ENCODE measurements at places on chromosomes 11 and 22.

GRCh38 chr11:122320671-122321070 is 204.7 kb upstream of the BLID start:
- DNase-seq = no peak

DNA sequence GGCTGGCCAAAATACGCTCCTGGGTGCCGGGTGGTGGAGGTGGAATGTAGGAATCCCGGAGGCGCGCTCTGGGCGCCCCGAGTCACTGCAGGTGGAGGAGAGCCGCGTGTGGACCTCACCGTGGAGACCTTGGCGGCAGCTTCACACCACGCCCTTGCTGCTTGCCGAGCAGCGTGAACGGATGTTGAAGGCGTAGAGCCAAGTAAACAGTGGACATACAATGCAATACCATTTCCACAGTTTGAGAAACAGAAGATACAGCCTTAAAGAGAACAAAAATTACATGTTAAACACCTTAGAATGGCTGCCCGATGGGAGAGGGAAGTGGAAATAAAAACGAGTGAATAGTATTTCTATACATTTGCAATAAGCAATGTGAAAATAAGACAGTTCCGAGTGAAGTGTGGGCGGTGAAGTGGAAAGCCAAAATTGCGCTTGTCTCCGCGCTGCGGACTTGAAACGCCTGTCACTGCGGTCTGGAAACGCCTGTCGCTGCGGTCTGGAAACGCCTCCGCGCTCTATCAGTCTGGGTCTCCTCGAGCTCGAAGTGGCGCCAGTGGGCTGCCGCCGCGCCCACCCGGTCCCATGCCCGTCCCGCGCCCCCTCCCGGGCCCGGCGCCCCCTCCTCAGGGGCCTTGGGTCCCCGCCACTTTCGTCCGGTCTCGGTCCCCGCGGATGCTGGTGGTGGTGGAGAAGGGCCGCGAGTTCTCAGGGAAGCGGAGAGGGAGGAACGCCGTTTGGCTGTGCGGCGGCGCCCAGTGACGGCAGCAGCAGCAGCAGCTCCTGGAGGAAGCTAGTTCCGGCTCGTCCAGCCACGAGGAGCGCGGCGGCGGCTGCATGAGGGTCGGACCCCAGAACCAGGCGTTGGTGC is 1.6 kb downstream of the NCR3LG1 start:
- DNase-seq = peak; percentile 72

DNA sequence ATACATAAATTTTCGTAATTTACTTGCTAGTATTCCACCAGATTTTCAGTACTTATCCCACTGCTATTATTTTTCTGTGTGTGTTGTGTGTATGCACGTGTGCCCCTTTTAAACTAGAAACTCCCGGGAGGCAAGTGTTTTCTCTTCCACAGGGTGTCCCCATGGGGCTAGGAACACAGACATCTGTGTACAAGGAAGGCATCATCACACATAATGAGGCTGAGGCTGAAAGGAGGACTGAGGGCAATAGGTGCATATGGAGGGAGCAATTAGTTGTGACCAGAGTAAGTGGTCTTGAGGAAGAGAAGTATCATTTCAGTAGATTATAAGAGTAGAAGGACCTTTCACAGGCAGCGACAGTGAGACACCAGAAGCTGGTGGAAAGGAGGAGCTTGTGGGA is 2.1 kb upstream of the DPAGT1 start:
- DNase-seq = no peak

- DNase-seq = no peak
These were observed 63.2 kb downstream of the OTOG start for GRCh38 chr11:17610085-17610894.

DNA sequence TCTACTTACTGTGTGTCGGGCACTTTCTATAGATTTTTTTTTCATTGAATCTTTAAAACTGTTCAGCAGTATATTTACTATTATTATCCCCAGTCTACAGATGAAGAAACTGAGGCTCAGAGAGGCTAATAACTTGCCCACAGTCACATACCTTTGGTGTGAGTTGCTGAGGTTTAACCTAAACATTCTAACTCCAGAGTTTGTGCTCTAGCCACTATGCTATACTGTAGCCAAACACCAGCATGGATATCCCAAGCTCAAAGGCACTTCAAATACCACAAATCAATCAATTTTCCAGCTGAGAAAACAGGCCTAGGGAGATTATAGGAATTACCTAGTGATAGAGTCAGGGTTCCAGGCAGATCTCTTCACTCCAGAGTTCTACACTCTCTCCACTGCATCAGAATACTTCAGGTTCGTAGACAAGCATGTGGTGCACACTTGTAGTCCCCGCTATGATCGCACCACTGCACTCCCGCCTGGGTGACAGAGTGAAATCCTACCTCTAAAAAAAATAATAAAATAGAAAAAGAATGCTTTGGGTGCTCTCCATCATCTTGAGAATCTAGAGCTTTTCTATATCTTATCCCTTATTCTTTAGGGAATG is 20.4 kb upstream of the UPB1 start:
- no peak for DNase-seq

DNA sequence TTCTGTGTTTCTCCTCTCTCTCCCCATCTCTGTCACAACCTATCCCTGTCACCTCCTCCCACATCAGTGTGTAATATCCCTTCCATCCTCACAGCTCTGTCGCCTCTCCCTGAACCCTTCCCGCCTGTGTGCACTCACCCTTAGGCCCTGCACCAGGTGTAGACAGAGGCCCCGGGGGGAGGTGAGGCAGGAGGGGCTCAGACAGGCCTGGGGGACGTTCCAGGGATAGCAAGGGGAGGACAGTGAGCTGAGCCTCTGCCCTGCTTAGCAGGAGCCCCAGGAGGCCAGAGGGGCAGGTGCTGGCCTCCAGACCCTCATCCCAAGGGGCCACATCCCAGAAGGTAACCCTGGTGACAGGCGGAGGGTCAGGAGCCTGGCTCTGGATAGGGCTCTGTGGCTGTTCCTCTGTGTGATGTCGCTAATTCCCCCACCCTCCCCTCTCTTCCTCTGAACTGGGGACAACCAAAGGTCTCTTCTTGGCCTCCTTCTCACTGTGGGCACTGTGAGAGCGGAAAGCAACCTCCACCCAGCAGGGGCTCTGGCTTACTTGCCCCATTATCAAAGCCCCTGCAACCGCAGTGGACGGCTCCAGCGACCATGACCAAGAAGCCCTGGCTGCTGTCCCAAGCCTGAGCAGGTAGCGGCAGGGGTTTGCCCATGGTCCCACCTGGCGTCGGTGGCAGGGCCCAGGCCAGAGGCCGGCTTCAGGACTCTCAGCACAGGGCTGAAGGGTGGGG is 35.7 kb downstream of the KCNJ4 start:
- DNase-seq = no peak

DNA sequence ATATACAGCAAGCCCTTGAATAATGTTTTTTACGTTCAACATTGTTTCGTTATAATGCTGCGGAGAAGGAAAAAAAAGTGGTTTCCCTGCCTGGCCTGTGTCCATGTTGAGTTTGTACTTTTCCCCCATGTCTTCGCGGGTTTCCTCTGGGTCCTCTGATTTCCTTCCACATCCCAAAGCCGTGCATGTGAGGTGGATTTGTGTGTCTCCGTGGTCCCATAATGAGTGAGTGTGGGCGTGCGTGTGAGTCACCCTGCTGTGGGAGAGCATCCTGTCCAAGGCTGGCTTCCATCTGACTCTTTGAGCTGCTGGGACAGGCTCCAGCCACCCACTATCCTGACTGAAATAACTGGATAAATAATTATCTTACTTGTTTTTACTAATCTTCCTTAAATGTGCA is 29.6 kb upstream of the SNX19 start:
- peak; percentile 27 for DNase-seq

GRCh38 chr22:46775850-46776826 is 13.7 kb downstream of the TBC1D22A start:
- no peak for DNase-seq

DNA sequence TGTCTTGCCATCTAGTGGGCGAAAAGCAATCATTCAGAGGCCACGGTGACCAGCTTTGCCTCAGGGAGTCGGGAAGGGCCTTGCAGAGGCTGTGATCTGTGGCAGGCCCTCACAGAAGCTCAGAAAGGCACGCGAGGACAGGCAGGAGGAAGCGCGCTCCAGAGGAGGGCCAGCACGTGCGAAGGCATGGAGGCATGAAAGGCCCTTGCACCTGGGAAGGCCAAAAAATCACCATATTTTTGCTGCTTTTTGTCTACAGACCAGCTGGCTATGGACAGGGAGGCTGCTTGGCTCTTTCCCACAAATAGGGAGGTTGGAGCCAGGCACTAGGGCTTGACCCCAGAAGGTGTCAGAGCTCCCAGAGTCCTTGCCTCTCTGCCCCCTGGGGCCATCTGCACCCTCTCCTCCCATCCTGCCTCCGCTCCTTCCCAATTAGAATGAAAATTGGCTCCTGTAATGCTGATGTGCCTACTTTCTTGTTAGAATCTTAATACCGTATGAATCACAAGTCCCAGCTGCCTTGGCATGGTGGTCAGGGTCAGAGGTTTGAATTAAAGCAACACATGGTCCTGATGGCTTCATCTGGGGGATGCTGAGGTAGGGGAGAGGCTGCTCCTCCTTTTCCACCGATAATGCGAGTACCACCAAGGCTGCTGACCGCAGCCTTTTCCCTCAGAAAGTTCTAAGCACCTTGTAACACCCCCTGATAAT is 69.1 kb downstream of the FEZ1 start:
- DNase-seq = no peak

DNA sequence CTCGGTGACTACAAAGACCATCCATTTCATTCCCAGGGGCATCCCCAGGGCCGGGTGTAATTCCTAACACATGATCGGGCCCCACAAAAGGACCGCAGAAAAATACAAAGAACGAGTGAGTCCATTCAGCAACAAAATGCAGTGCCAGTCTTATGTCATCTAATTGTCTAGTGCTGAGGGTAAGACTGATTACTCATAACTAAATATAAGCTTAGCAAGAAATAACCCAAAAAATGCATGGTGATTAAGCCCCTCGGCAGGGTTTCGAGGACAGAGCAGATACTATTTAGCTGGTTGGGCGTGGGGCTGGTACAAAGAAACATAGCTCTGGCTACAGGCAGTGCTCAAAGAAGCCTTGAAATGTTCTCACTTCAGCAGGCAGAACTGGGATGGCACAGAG is 1078.9 kb downstream of the OPCML start:
- no peak for DNase-seq

DNA sequence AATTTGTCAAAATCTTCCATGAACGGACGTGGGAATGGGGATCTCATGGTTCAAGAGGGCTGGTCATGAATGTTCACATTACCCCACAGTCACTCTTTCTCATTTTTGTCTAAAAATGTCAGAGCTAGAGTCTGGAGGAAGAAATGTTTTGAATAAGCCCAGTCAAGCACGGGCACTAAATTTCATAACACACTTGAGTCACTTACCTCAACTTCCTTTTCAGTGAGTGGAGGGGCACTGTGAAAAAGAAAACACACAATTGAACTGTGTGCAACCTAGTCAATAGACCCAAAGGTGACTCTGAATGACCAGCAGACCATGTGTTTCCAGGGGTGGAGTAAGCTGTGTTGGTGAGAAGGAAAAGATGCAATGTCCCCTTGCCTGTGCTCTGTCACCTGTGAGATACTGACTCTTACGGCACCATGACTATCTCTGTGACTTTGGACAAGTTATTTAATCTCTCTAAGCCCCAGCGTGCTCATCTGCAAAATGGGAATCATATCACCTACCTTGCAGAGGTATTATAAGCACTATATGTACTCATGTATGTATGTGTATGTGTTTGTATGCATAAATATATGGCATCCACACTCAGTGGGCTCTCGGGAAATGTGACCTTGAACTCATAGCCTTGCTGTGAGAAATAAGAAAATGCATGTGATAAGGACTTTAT is 38.2 kb upstream of the LYVE1 start:
- DNase-seq = no peak

DNA sequence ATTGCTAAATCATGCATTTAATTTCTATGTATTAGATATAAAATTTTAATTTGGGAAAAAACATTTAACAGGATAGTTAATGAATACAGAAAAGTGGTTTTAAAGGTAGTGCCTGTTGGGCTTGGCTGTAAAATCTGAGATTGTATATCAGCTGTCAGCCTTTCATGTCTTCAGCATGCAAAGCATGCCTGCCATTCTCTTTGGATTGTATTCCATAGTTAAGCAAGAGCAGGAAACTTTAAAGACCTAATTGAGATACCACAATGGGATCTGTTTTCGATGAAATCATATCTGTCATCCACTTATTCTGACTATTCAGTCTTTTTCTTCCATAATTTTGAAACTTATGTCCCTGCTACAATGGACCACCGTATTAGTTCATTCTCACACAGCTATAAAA is 451.0 kb upstream of the DDI1 start:
- no peak for DNase-seq

DNA sequence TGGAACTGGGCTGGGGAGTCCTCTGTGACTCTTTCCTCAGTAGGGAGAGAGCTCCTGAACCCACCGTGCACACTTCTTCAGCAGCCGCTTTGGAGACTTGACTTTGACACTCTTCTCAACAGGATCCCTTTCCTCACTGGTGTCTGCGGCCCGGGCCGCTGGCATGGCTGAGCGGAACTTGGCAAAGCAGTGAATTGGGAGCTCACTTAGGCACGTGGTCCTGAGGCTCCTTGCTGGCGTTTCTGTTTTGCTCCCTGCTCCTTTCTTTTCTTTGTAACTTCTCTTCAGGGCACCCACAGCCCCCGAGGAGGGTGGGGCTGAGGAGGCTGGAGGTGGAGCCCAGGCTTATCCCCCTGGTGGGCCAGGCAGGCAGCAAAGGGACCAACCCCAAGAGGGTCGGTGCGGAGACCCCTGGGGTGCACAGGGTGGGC is 8.4 kb upstream of the KCNQ1OT1 start:
- no peak for DNase-seq

GRCh38 chr22:41425660-41426365 is 20.8 kb downstream of the TOB2 start:
- DNase-seq = no peak

- DNase-seq = no peak
These were observed 120.1 kb downstream of the ENTHD1 start for GRCh38 chr22:39773503-39773902.

DNA sequence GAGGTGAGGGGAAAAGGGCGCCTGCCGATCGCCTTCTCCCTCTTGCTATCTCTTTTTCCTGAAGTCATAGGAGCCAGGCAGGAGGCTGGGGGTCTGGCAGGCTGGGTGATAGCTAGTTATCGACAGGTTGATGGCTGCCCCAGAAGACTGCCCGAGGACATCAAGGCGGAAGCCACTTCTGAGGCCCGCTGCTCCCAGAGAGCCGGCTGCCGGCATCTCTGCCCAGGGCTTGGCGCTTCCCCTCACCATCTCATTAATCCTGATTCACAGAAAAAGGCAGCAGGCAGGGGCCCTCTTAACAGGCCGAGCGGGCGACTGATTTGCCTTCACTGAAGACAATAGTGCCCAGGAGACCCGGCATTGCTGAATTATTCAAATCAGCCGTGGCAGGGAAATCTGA is 124.2 kb downstream of the MIAT start:
- no peak for DNase-seq

Data from anterior cingulate cortex (tissue), 58 donors.